A549 treated with RU486 at 1 μM for 4 hours (cell line): ENCODE measurements at places on chromosomes 1 and 21. TPM values are rescaled to one million over a fixed set of nuclear protein-coding genes. Genes with fewer than 3 reads are reported as not detected.

ADORA1 gene
- 0.73 to 1.3 TPM (median 1.2 TPM) in 5 replicates for total RNA-seq

UQCRHL gene
- total RNA-seq = 5.8 to 9.1 TPM (median 7.7 TPM) in 5 replicates

TRIM45 gene
- 0.87 to 1.7 TPM (median 1.4 TPM) in 5 replicates for total RNA-seq

KCNA3 gene
- not detected in 5 replicates for total RNA-seq

OR6K3 gene
- not detected in 5 replicates for total RNA-seq

RABGAP1L gene
- total RNA-seq = 4.6 to 5.8 TPM (median 5.1 TPM) in 5 replicates

DIO1 gene
- total RNA-seq = not detected in 5 replicates

DIRAS3 gene
- 0.86 to 1.4 TPM (median 1.3 TPM) in 5 replicates for total RNA-seq

SPRR2A gene
- total RNA-seq = not detected in 5 replicates

PEX11B gene
- total RNA-seq = 16.5 to 26.1 TPM (median 24.3 TPM) in 5 replicates

SYDE2 gene
- total RNA-seq = 0.31 to 1.1 TPM (median 0.74 TPM) in 5 replicates

LCE2A gene
- not detected in 5 replicates for total RNA-seq

OLIG2 gene
- not detected in 5 replicates for total RNA-seq

CLDN17 gene
- total RNA-seq = not detected in 5 replicates

KLHDC8A gene
- total RNA-seq = 0.29 to 0.64 TPM (median 0.49 TPM) in 5 replicates

CTSK gene
- 1.3 to 2.3 TPM (median 1.5 TPM) in 5 replicates for total RNA-seq

C4BPB gene
- 0.93 to 2.0 TPM (median 1.2 TPM) in 5 replicates for total RNA-seq

TMEM269 gene
- 0.08 to 0.18 TPM (median 0.12 TPM) in 4 of 5 replicates, not detected in the other for total RNA-seq

CD101 gene
- total RNA-seq = 0.13 to 0.43 TPM (median 0.24 TPM) in 5 replicates

PLEKHN1 gene
- total RNA-seq = 3.7 to 7.6 TPM (median 5.5 TPM) in 5 replicates

RGS7 gene
- total RNA-seq = 0.07 to 0.10 TPM (median 0.10 TPM) in 3 of 5 replicates, not detected in the others

NTNG1 gene
- total RNA-seq = not detected in 5 replicates

MCOLN3 gene
- total RNA-seq = 1.7 to 3.8 TPM (median 3.6 TPM) in 5 replicates

PTPN22 gene
- total RNA-seq = 0.07 TPM in 1 of 5 replicates, not detected in the others

FAM72B gene
- 6.0 to 9.0 TPM (median 6.9 TPM) in 5 replicates for total RNA-seq

COQ8A gene
- 15.9 to 22.6 TPM (median 21.3 TPM) in 5 replicates for total RNA-seq

ABCB10 gene
- total RNA-seq = 13.6 to 19.5 TPM (median 19.3 TPM) in 5 replicates

MTARC2 gene
- total RNA-seq = 10.3 to 13.0 TPM (median 10.8 TPM) in 5 replicates

GBP4 gene
- total RNA-seq = 0.03 TPM in 1 of 5 replicates, not detected in the others

HSD3B1 gene
- total RNA-seq = not detected in 5 replicates

NIBAN1 gene
- total RNA-seq = 0.87 to 1.2 TPM (median 0.92 TPM) in 5 replicates

SCYL3 gene
- total RNA-seq = 2.8 to 3.3 TPM (median 3.1 TPM) in 5 replicates

ABCG1 gene
- total RNA-seq = 2.1 to 2.6 TPM (median 2.4 TPM) in 5 replicates

CYB561D1 gene
- 3.5 to 5.0 TPM (median 4.4 TPM) in 5 replicates for total RNA-seq

OLIG1 gene
- 0.14 TPM in 1 of 5 replicates, not detected in the others for total RNA-seq

LORICRIN gene
- total RNA-seq = not detected in 5 replicates

FCRL6 gene
- not detected in 5 replicates for total RNA-seq

LY9 gene
- total RNA-seq = 0.06 to 0.29 TPM (median 0.13 TPM) in 5 replicates

LRRC53 gene
- total RNA-seq = not detected in 5 replicates

NUDT4B gene
- 0.37 to 2.0 TPM (median 1.0 TPM) in 5 replicates for total RNA-seq

COL18A1 gene
- total RNA-seq = 123 to 173 TPM (median 137 TPM) in 5 replicates

ZFYVE9 gene
- total RNA-seq = 6.1 to 8.8 TPM (median 7.5 TPM) in 5 replicates

SLAMF9 gene
- 0.27 to 0.61 TPM (median 0.45 TPM) in 4 of 5 replicates, not detected in the other for total RNA-seq

CFHR3 gene
- total RNA-seq = 0.10 to 0.18 TPM in 2 of 5 replicates, not detected in the others

ZFP69 gene
- not detected in 5 replicates for total RNA-seq

TNFRSF4 gene
- total RNA-seq = 0.22 TPM in 1 of 5 replicates, not detected in the others
